ACHN (cell line): ENCODE measurements at places on chromosomes 2 and 18.

DNA sequence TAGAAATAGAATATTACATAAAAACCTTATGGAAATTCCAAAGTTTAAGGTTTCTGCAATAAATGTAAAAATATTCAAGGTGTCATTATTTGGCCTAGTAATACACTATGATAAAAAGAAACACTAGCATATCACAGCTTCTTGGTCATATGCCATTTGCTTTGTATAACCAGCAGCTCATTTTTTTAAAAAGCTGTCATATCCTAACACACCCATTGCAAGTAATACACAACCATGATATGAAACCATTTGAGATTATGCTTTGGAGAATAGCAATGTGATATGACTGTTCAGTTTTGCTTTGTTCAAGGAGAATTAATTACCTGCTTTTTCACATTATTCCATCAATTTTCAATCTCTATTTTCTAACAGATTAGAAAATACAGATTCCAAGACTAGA, 149.0 kb downstream of the IKZF2 start:
- no peak for DNase-seq

DNA sequence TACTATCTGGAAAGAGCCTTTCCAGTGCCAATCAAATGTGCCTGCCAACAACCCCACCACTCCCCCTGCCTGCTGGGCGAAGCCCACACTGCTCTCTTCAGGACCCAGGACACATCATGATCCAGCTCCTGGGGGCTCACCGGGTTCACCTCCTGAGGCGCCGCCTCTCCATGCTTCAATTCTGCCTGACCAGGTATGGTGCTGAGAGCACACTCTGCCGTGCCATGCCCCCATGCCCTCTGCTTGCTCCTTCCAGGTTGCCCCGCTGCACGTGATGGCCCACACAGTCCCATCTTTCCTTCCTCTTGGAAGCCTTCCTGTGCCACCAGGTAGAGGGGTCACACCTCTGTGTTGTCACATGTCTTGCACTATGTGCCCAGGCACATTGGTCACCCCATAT, 47.5 kb downstream of the ASB18 start:
- no peak for DNase-seq

DNA sequence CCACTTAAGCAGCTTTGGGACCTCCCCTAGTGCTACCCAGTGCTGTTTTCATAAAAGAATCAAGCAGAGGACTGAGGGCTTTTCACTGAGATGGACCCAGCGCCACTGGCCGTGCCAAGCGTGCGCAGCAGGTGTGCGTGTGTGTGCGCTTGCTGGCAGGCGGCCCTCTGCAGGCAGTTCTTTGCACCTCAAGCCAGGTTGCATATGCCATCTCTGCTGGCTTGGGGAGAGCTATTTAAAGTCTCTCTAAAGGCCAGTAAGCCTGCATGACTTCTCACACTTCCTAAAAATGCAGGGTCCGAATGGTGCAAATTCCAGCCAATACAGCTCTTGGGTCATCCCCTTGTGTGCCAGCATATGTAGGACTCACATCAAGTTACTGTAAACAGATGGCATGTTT, 255.5 kb downstream of the RNF152 start:
- DNase-seq = no peak

GRCh38 chr2:238882082-238882755, 34.3 kb downstream of the TWIST2 start:
- DNase-seq = peak; percentile 13

DNA sequence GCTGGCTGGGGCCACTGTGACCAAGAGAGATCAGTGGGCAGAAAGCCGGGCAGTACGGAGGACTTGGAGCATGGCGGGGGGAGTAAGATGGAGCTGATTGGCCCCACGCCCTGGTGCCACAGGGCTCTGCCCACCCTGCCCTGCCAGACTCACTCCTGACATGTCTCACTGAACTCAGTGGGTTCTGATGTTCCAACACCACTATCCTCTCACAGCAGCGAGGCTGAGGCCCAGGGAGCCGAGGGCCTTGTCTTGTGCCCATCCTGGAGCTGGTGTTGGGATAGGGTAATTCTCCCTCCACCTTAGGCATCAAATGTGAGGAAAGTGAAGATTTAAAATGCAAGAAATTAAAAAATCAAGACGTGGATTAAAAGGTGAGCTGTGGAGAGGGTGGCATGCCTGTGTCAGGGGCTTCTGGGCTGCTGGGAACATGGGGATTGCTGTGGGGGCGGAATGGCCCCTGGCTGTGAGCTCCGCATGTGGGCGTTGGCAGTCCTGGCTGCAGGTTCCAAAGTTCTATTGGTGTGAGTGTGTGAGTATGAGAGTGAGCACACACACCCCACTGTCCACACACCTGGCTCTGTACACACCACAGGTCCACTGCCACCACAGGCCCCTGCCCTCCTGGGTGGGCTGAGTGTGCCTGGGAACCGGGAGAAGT, 283.5 kb upstream of the HS6ST1 start:
- DNase-seq = no peak

GRCh38 chr2:14642499-14642898, 10.0 kb downstream of the LRATD1 start:
- DNase-seq = no peak

DNA sequence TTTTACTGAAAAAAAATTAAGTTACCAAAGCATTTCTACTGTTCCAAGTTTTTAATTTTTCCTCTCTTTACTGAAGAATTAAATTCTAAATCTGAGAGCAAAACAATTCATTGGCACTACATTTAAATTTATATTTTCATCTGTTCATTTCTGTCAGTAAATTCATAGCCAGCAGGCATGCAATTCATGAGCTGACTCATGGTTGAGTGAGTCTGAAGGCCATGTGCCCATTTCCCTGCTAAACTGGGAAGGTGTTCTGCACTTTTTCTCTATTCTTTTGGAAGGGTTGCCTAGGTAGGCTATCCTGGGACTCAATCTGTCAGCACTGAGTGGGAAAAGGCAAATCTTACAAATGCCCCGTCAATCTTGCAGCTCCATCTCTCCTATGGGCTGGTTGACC, 88.7 kb downstream of the KLHL14 start:
- no peak for DNase-seq

- DNase-seq = no peak
Measured at GRCh38 chr18:10114717-10115463, 201.1 kb downstream of the VAPA start.

GRCh38 chr2:99640635-99641151, 150.9 kb upstream of the REV1 start:
- no peak for DNase-seq

GRCh38 chr2:214382229-214382628, 28.6 kb upstream of the VWC2L start:
- DNase-seq = no peak

- DNase-seq = peak; percentile 79
Measured at GRCh38 chr18:62420513-62421209, 95.6 kb downstream of the TNFRSF11A start.

GRCh38 chr18:12046046-12046750, 47.4 kb upstream of the ANKRD62 start:
- no peak for DNase-seq

- DNase-seq = peak; percentile 63
Measured at GRCh38 chr2:69565431-69565839, 78.1 kb downstream of the AAK1 start.

- no peak for DNase-seq
Measured at GRCh38 chr2:19839438-19839837, 62.3 kb downstream of the TTC32 start.

DNA sequence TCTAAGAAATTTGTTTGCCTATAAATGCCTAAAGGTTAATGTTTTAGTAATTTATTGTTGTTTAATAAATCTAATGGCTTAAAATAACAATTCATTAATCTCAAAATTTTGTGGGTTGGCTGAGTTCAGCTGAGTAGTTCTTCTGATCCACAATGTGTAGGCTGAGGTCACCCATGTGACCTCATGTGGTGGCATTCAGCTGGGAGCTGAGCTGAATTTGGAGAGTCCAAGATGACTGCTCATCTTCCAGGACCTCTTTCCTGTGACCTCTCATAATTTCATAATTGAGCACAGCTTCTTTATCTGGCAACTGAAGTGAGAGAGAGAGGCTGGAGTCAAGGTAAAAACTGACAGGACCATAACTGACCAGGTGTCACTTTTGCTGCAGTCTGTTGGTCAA, 132.4 kb downstream of the TXNL1 start:
- no peak for DNase-seq

GRCh38 chr2:108621687-108622681, 87.7 kb downstream of the LIMS1 start:
- peak; percentile 30 for DNase-seq

DNA sequence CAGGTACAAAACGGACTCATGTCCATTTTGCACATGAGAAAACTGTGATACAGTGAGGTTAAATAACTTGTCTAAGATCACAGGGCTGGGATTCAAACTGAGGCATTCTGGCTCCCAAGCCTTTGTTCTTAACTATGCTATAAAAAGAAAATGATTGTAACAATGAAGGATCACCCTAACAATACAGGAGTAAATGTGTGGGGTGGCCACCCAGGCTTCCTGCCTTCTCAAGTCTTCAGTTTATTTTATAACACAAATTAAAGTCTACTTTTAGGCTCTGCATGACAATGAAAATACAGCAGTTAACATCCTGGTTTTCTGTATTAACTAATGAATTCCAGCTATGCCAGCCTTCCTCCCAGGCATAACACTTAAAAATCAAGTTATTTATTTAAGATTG, 7.6 kb downstream of the WDFY1 start:
- DNase-seq = no peak

DNA sequence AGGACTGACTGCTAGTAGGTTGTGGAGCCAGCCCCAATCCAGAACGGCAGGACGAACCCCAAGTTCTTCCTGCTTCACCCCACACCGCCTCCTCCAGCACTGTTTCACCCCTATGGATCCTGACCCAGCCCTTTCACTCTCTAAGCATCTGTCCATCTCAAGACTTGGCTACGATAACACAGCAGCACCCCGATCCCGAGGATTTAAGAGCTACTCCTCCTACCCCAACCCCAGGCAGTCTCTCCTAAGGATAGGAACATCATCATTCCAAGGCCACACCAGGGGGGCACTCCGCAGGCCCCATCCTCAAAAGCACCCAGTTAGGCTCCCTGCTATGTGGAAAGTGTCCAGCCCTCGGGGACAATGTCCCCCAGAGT, 645 bp downstream of the KCTD18 start:
- peak; percentile 26 for DNase-seq

DNA sequence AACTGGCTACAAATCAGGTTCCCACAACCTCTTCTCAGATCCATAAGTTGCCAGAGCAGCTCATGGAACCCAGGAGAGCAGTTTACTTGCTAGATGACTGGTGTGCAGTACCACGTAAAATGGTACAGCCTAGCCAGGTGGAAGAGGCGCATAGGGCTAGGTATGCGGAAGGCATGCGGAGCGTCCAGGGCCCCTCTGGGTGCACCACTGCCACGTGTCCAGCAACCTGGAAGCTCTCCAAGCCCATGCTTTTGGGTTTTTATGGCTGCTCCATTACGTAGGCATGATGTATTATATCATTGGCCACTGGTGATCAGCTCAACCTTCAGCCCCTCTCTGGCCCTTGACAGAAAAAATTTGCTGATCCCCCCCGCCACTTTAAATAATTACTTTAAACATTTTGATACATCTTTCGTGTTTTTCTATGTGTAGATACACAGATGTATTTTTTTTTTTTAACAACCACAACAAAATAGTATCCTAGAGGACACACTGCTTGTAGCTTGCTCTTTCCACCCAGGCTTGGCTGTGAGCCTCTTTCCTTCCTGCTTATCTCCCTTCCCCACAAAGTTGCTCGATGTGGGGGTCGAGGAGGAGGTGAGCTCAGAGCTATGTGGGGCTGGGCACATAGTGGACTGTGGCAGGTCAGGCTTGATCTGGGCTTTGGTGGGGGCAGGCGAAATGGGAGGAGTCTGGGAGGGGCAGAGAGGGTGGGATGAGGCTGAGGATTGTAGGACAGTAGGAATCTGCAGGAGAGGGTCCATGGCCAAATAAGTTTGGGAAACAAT, 65.4 kb upstream of the MCFD2 start:
- DNase-seq = no peak

GRCh38 chr2:219495531-219496122, 3.1 kb upstream of the GMPPA start:
- DNase-seq = peak; percentile 83

DNA sequence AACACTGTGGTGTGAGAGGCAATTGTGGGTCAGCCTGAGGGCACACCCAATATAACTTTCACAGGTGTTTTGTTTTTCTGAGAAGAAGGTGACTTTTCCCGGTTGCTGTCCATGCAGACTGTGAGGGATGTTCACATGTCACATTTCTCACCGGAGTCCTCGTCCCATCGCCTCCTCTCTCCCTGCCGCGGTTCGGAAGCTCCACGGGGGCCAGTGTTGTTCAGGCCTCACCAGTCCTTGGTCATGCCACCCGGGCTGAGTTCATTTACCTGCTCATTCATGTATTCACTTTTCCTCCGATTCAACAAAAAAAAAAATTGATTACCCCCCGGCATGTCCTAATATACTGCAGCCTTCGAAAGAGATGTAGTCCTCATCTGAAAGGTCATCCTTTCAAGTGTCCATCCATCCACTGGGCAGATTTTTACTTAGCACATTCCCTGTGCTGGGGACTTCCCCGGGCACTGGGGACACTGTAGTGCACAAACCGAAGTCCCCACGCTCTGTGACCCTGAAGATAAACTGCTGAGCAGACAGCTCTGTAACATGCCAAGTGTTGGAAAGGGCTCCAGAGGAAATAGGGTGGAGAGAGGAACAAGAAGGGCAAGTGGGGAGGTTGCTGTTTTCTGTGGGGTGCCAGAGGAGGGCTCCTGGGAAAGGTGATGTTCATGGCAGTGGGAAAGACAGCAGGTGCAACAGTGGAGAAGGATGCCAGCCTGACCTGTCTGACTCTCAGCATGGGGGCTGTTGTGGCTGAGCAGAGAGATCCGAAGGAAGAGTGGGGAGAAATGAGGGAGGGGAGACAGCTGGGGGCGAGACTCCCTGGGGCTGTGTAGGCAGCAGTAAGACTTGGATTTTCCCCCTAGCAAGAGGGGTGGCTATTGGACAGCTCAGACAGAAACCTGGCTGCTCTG, 22.4 kb downstream of the LRRFIP1 start:
- no peak for DNase-seq

GRCh38 chr2:65598996-65599395, 166.6 kb upstream of the SPRED2 start:
- DNase-seq = no peak

DNA sequence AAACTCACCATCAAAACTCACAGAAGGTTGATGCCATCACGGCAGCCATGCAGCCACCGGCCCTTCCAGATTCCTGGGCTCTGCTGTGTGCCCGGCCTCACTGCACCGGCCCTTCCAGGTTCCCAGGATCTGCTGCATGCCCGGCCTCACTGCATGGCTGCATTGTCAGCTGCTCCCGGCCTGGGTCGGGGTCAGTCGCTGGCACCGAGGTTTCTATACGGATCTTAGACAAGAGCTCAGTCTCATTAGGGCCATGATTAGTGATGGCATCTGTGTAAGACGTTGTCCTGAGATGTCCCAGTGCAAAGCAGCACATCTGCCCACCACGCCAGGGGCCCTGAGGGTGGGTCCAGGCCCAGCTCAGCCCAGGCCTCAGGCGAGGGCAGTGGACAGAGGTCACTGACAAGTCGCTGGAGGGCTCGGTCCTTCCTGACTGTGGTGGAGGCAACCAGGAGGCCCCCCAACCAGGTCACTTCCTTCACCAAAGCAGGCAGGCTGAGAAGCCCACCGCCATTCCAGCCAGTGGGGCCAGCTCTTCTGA, 29.4 kb downstream of the TMEM18 start:
- no peak for DNase-seq

GRCh38 chr2:43212931-43213330, 13.5 kb downstream of the ZFP36L2 start:
- no peak for DNase-seq

GRCh38 chr2:215614296-215614695, 178.4 kb upstream of the FN1 start:
- no peak for DNase-seq
